Stimulated activated CD8-positive, alpha-beta memory T cell treated with anti-CD3 and anti-CD28 coated beads, Interleukin-7, amount 100 ng/mL, for 48 hours (primary cell): ENCODE measurements at places on chromosomes 13 and 19.
A peak's percentile ranks its signal among the peaks of the same experiment; 100 is the strongest.

DNA sequence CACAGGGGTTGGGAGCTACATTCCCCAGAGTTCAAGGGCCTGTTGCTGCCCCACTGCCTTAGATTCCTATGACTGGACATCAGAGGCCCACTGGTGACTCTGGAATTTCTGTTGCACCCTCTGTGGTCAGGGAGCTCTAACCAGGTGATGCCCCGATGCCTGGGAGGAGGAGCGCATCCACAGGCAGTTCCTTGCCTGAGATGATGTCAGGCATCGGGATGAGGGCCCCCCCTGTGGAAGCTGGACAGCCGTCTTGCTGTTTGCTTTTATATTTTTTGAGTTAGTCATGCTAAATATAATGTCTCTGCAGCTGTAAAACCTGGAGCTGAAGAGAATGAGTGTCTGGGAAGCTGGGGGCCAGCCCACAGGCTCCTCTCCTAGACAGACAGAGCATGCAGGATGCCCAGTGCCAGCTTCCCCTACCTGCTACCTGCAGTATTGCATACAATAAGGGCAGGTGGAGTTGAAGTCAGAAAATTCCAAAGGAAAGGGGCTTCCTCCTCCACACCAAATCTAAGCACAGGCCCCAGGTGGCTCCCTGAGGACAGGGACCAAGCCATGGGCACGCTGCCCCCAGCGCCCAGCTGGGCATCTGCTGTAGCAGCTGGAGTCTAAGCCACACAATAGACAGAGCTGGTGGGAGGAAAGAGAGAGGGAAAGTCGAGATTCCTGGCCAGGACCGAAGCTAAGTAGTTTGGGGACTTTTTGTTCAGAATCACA lies 16.2 kb downstream of the COL4A2 start:
- no peak for DNase-seq

- no peak for DNase-seq
Measured at GRCh38 chr19:10209315-10209714, 14.6 kb upstream of the DNMT1 start.

GRCh38 chr13:51222686-51223559 lies 725 bp downstream of the FAM124A start:
- DNase-seq, result no peak

- DNase-seq, result no peak
Measured at GRCh38 chr19:570251-570686, 2.1 kb upstream of the BSG start.

GRCh38 chr19:18776736-18777135 lies 14.4 kb downstream of the COMP start:
- DNase-seq, result no peak

- no peak for DNase-seq
Measured at GRCh38 chr13:73259061-73260017, 200.5 kb downstream of the KLF5 start.

GRCh38 chr13:93559718-93560117 lies 333.1 kb downstream of the GPC6 start:
- DNase-seq, result no peak

DNA sequence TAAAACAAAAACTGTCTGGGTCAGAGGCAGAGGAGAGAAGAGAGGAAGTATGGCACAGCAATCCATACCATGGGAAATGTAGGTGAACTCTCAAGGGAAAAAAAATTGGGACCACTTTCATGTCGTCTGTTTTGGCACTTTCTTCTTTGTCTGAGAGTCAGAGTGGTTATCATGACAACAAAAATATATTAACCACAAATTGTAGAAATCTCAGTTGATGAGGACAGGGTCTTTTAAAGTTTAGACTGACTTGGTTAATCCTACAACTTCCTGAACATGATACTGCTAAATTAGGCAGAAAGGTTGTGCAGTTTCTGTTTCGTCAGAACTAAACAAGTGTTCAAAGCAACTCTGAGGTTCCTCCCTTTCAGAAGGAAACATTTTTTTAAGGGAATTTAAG lies 15.2 kb downstream of the KLF5 start:
- DNase-seq, result no peak

DNA sequence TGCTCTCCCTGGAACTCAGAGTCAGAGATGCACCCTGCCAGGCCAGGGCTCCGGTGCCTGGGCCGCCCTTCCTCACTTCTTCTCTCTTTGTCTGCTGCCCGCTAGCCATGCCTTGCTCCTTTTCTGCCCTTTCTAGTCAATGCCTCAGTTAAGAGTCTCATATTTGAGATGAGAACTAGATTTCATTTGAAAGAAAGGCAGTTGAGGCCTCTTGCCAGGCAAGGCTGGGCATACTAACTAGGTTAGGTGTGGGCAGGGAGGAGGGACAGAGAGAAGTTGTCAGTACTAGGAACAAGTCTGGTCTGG lies 341.6 kb downstream of the DNAJC15 start:
- DNase-seq, result no peak

GRCh38 chr13:40974460-40975407 lies 44.4 kb downstream of the ELF1 start:
- no peak for DNase-seq

- DNase-seq, result peak; percentile 85
Measured at GRCh38 chr13:102773441-102774213, at the start of gene TEX30. TSS of gene TEX30 (minus strand) at chr13:102773786. CDS start at chr13:102770026, 3,760 bp downstream.

DNA sequence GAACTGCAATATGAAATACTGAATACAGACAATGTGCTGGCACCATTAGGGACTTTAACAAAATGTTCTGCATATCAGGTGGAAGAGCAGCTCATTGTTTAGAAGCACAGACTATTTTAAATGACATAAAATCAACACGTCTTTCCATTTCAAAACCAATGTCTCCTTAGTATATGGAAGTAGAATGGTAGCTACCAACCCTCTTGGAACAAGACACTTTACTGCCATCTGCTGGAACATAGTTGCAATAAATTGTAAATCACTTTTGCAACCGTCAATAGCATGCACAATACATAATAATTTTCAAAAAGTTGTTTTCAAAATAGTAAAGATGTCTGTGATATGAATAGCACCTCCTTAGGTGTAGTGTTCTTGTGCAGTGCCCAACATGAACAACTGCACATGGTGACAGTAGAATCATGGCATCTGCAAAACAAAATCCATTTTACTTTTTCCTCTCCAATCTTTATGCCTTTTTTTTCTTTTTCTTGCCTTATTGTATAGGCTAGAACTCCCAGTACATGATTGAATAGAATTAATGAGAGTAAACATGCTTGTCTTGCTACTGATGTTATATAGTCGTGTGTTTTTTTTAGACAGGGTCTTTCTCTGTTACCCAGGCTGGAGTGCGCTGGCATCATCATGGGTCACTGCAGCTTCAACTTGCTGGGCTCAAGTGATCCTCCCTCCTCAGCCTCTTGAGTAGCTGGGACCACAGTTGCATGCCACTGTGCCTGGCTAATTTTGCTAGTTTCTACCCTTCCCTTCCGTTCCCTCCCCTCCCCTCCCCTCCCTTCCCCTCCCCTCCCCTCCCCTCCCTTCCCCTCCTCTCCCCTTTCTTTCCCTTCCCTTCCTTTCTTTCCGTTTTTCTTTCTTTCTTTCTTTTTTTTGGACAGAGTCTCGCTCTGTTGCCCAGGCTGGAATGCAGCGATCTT lies 7.8 kb upstream of the LYPD5 start:
- DNase-seq, result no peak

DNA sequence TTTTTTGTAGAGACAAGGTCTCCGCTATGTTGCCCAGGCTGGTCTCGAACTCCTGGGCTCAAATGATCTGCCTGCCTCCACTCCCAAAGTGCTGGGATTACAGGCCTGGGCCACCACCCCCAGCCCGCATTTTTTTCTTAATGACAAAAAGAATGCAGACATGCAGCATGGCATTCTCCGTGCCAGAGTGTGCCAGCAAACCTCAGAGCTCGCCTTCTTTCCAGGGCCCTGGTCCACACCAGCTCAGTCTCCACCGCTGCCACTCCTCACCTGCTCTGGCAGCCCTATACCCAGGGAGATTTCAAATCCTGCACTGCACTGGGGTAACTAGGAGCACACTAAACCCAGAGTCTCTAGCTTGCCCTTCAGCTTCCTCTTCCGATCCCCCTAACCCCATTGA lies 41.7 kb downstream of the ZIC5 start:
- DNase-seq, result no peak

- DNase-seq, result no peak
Measured at GRCh38 chr13:90477216-90477615, 870.3 kb upstream of the MIR17HG start.

- DNase-seq, result no peak
Measured at GRCh38 chr13:114106991-114107685, 25.3 kb downstream of the RASA3 start.

- DNase-seq, result no peak
Measured at GRCh38 chr13:19089315-19089714, 92.3 kb downstream of the TUBA3C start.

- DNase-seq, result no peak
Measured at GRCh38 chr19:15253513-15253912, 21.3 kb upstream of the EPHX3 start.

DNA sequence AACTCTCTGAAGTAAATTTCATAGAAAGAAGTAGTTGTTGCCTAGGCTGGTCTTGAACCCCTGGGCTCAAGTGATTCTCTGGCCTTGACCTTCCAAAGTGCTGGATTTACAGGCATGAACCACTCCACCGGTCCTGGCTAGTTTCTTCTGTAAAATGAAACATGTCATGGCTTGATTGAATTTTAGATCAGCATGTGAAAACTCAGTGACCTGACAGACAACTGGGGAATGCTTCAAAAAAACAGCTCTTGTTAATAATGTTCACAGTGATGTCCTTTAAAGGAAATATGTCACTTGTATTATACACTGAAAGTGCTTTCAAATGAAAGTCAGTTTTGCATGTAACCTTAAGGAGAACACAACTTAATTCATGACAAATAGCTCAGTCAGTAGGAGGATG lies 118.2 kb downstream of the KLF5 start:
- no peak for DNase-seq

DNA sequence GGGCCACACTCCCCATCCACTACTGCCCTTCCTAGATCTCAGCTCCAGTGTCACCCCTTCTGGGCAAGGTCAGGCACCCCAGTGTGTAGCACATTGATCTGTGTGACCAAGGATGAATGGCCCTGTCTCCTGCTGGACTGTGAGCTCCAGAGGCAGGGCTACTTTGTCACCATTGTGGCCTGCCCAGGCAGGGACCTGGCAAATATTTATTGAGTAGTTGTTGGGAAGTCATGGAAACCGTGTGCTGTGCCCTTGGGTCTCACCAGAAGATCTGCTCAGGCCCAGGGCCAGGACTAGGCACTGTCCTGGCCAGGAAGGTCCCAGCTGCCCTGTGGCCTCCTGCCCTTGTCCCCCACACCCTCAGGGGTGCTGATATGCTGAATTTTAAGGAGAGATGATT lies 10.5 kb downstream of the NACC1 start:
- no peak for DNase-seq
